ENCODE measurements at places on chromosomes 7 and 10.

GRCh38 chr7:154953006-154953684 lies 49.8 kb downstream of the PAXIP1 start:
- peak; percentile 41 for DNase-seq
- peaks cover 6% of the 10 kb centered on the region for H3K36me3 ChIP-seq
- H3K4me1 ChIP-seq, result no peaks in the 10 kb centered on the region
- H3K27me3 ChIP-seq, result no peaks in the 10 kb centered on the region

DNA sequence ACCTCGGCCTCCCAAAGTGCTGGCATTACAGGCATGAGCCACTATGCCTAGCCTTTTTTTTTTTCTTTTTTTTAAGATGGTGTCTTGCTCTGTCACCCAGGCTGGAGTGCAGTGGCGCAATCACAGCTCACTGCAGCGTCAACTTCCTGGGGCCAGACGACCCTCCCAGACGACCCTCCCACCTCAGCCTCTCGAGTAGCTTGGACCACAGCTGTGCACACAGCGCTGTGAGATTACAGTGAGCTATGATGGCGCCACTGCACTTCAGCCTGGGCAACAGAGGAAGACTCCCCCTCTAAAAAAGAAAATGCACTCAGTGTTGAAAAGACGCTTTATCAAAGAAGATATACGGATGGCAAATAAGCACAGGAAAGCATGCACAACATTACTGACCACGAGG lies 16.5 kb upstream of the WIPI2 start:
- no peak overlapping the region for H3K27ac ChIP-seq
- no peaks in the 10 kb centered on the region for H3K4me1 ChIP-seq
- DNase-seq, result no peak
- H3K4me3 ChIP-seq, result no peak overlapping the region
- H3K27me3 ChIP-seq, result no peaks in the 10 kb centered on the region
- H3K36me3 ChIP-seq, result no peaks in the 10 kb centered on the region

DNA sequence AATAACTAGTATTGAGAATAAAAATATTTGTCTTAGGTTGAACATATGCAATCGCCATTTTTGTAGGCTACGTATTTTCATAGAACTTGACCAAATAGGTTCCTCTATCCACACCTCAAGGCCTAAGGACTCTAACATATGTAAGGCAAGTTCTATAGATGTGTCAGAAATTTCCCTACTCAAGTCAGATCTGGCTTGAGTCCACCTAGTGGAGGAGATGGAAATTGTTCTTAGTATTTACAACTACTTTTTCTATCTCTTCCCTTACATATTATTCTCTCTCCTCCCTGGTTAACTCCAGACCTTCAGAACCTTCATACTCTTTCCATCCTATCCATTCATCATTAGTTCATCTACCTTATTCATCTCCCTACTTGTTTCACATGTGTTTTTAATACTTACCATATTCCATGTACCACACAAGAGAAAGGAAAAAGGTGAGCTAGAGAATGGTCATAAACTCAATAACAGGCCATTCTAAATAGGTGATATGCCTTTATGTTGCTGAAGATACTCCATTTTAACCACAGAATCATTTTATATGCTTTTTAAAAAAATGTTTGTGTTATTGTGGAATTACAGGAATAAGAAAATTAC lies 174.5 kb upstream of the HDAC9 start:
- no peaks in the 10 kb centered on the region for H3K4me1 ChIP-seq
- no peaks in the 10 kb centered on the region for H3K36me3 ChIP-seq
- H3K27ac ChIP-seq, result no peak overlapping the region

DNA sequence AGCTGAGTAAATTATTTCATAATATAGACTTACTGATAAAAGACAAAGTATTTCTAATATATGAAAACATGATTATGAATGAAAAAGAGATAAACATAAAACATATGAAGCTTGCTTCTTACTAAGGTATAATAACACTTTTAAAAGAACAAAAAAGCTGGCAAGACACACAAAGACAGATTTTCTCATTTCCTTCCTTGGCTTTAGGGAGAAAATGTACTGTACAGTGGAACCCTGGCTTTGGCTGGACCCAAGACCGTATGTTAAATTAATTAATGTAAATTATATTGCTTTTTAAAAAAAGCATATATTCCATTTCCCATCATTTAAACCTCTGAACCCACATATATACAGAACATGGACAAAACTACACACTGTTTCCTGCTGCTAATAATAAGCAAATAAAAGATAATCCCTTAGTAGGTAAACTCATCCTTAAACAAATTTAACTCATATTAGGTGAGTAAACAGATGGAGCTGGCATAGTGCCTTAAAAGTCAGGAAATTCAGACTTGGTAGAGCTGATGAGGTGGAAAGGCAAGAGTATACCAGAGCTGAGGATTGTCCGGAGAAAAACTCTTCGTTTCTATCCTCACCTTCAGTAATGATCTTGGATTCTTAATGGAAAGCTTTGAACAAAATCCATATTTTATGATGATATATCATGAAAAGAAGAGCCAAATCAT lies 1016.4 kb upstream of the KCND2 start:
- H3K27me3 ChIP-seq, result no peaks in the 10 kb centered on the region
- H3K27ac ChIP-seq, result no peak overlapping the region
- no peak for DNase-seq
- H3K4me3 ChIP-seq, result no peak overlapping the region

DNA sequence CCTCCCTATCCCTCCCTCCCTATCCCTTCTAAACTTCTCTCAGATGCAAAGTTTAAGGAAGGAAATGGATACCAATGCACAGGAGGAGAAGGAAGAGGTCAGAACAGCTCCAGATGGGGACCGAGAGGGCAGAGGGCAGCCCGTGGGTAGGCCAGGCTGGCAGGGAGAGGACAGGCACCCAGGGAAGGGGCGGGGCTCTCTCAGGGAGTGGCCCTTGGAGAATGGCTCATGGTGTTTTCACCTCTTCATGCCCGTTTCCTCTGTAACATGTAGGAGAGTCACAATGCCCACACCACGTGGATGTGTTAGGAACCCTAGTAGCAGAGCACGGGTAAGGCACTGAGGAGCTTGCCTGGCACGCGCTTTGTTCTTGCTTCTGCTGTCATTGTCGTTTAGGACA lies 264.5 kb downstream of the CELF2 start:
- no peaks in the 10 kb centered on the region for H3K27me3 ChIP-seq
- no peak overlapping the region for H3K4me3 ChIP-seq
- no peak for DNase-seq

- no peak for DNase-seq
- no peaks in the 10 kb centered on the region for H3K27me3 ChIP-seq
- H3K4me1 ChIP-seq, result no peaks in the 10 kb centered on the region
- H3K4me3 ChIP-seq, result no peak overlapping the region
- H3K36me3 ChIP-seq, result no peaks in the 10 kb centered on the region
Measured at GRCh38 chr10:123633636-123634035, 32.5 kb upstream of the GPR26 start.

DNA sequence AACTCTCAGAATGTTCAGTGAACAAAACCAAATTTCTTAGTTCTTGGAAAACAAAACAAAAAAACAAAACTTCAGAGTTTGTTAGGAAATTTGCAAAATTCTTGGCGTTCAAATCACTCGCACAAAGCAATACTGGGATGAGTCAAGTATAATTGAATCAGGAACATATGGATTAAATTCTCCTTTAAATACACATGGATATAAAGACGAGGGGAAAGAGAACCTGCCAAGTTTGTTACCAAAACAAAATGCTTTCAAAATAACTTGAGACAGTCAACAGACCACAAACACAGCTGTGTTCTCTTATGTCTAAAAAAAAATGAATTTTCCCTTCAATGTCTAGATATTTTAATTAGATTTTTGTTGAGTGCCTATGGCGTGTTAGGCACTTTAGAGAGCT lies 93.5 kb upstream of the MPP7 start:
- no peak overlapping the region for H3K4me3 ChIP-seq
- no peaks in the 10 kb centered on the region for H3K4me1 ChIP-seq
- DNase-seq, result no peak
- no peak overlapping the region for H3K27ac ChIP-seq
- no peaks in the 10 kb centered on the region for H3K36me3 ChIP-seq

DNA sequence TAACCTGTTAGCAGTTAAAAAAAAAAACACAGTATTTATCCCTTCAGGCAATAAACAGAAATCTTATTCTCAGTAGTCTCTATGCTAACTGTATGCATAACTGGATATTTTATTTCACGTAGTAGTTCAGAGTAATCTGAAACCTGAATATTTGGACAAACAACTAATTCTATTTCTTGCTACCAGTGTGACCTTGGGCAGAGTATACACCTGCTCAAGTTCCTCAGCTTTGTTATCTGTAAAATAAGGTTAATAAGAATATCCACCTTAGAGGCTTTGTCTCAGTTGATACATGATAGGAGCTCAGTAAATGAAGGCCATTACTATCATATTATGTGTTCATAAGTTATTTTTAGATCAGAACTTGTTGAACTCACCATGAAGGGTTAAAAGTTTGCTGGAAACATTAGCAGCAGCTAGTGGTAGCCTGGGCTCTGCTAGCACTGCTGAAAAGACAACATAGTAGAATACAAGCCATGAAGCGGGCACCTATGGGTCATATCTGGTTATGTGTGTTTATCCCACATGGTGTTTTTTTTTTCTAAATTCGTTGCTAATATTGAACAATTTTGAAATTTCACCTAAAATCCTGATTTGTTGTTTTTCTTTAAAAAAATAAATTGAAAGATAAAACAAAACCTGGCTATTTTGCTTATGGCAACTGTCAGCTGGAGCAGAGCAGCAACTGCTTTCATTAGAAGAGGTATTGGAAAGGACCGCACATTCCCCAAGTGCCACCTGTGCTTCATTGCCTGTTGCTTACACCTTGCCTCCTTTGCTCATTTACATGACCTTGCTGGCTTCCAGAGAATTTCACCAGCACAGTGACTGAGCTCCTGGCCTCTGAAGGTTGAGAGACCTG lies 303.0 kb downstream of the PRKG1 start:
- no peak overlapping the region for H3K4me3 ChIP-seq
- H3K27ac ChIP-seq, result no peak overlapping the region

DNA sequence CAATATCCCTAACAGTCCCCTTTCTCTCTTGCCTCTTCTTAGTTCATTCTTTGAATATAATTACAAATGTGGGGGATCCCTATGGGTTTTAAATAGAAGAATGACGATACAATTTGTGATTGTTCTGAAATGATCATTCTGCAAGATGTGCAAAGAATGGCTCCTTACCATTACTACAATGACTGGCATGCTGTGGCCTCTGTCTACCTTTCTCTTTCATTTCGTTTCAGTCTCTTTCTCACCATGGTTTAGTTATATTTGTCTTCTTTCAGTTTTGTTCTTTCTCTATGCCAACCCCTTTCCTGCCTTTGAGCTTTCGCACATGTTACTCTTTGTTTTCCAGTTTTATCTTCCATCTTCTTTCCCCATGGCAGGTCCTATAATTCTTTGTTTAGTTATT lies 176.5 kb downstream of the SUGCT start:
- no peaks in the 10 kb centered on the region for H3K4me1 ChIP-seq
- H3K27me3 ChIP-seq, result no peaks in the 10 kb centered on the region
- no peaks in the 10 kb centered on the region for H3K36me3 ChIP-seq
- H3K27ac ChIP-seq, result no peak overlapping the region
- H3K4me3 ChIP-seq, result no peak overlapping the region
- no peak for DNase-seq

GRCh38 chr10:113151190-113151666 lies 201.2 kb downstream of the TCF7L2 start:
- H3K27me3 ChIP-seq, result no peaks in the 10 kb centered on the region
- no peaks in the 10 kb centered on the region for H3K36me3 ChIP-seq
- no peaks in the 10 kb centered on the region for H3K4me1 ChIP-seq
- H3K4me3 ChIP-seq, result no peak overlapping the region
- H3K27ac ChIP-seq, result no peak overlapping the region

DNA sequence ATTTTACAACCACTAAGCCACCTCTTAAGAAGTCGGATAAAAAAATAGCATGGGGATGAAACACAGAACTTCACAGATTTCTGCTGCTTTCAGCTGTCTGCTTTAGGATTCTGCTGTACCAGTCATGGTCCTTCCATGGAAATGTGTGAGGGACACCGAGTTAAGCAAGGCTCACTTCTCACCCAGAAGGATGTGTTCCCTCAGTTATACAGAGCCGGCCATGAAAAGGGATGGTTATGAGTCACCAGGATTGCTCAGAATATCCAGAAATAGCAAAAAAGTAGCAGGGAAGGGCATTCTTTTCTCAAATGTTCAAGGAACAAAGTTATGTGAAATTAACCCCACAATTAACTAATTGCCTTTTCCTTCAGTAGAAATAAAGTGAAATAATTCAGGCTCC lies 124.4 kb downstream of the AMPH start:
- no peaks in the 10 kb centered on the region for H3K27me3 ChIP-seq
- no peak overlapping the region for H3K27ac ChIP-seq
- no peaks in the 10 kb centered on the region for H3K36me3 ChIP-seq
- no peak for DNase-seq
- no peaks in the 10 kb centered on the region for H3K4me1 ChIP-seq

DNA sequence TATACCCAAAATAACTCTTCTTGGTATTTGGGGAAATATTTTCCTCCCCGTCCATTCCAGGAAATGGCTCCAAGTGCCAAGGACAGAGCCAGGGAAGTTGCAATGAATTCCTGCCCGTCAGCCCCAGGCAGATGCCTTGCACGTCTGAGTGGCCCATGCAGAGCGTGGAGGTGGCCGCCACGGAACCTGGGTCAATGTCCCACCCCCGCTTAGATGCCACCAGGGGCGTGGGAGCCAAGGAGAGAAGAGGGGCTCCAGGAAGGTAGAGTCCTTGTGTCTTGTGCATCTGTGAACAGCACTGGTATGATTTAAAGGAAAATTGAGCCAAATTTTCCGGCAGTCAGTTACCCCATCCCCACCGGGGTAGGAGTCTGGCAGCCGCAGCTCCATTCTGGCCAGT lies 1.6 kb downstream of the LEP start:
- H3K4me3 ChIP-seq, result no peak overlapping the region
- no peaks in the 10 kb centered on the region for H3K27me3 ChIP-seq
- no peaks in the 10 kb centered on the region for H3K4me1 ChIP-seq
- no peaks in the 10 kb centered on the region for H3K36me3 ChIP-seq
- H3K27ac ChIP-seq, result no peak overlapping the region
- DNase-seq, result no peak

- H3K36me3 ChIP-seq, result no peaks in the 10 kb centered on the region
- H3K4me3 ChIP-seq, result no peak overlapping the region
- H3K4me1 ChIP-seq, result no peaks in the 10 kb centered on the region
- no peak overlapping the region for H3K27ac ChIP-seq
- no peak for DNase-seq
- H3K27me3 ChIP-seq, result no peaks in the 10 kb centered on the region
Measured at GRCh38 chr7:47095946-47096345, 486.0 kb downstream of the TNS3 start.
